Caki2 (cell line): ENCODE measurements at places on chromosomes 7 and 10. TPM values are rescaled to one million over a fixed set of nuclear protein-coding genes. Genes with fewer than 3 reads are reported as not detected.
A peak's percentile ranks its signal among the peaks of the same experiment; 100 is the strongest.

FAM180A gene
- 0.84 TPM in 1 of 2 replicates, not detected in the other for total RNA-seq

ELN gene
- 0.27 TPM in 1 of 2 replicates, not detected in the other for total RNA-seq

ADRA2A gene
- not detected in 2 replicates for total RNA-seq

STAMBPL1 gene
- total RNA-seq = 15.6 and 62.4 TPM in 2 replicates

PALD1 gene
- total RNA-seq = 1.3 and 1.6 TPM in 2 replicates

EBLN1 gene
- total RNA-seq = not detected in 2 replicates

ZNF365 gene
- total RNA-seq = 3.4 and 10.1 TPM in 2 replicates

SP8 gene
- total RNA-seq = 1.1 and 1.4 TPM in 2 replicates

PDK4 gene
- total RNA-seq = 0.41 and 1.9 TPM in 2 replicates

CLEC5A gene
- total RNA-seq = not detected in 2 replicates

DNA sequence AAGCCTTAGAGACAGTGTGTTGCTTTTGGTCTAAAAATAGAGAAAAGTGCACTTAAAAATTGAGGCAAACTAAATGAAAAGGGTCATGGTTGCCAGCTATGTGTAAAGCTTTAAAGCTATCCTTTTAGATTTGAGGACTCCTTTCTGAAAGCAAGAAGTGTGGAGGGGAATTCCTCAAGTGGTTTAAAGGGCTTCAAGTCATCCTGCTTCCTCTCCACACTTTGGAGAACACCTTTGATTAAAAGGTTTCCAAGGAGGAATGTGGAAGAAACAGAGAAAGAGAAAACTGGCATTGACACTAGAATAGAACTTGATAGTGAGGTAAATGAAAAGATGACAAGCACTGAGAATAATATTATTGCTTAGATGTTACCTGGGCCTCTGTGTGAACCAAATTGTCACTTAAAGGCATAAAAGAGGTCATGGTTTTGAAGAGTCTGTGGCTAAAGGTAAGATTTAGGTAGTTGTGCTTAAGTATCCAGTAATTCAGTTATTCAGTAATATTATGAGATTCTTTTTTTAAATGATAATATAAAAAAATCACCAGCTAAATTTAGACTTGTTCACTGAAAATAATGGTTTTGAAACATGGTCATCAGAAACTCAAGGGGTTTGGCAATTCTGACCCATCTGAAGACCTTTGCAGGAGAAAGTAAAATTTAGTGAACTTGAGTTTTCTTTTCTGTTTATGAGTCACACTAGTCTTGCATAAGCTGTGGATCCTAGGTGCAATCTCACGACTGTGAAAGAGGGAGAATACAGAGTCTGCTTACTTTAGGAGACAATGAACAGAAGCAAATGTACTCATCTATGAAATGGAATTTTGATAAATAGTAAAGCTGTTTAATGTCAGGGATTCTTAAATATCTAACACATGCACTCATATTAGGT, 466.0 kb downstream of the KIF20B start:
- DNase-seq = no peak

- DNase-seq = no peak
Measured at GRCh38 chr7:138750901-138751464, 46.8 kb upstream of the TMEM213 start.

- no peak for DNase-seq
Measured at GRCh38 chr10:7407368-7408290, 3.2 kb downstream of the SFMBT2 start.

DNA sequence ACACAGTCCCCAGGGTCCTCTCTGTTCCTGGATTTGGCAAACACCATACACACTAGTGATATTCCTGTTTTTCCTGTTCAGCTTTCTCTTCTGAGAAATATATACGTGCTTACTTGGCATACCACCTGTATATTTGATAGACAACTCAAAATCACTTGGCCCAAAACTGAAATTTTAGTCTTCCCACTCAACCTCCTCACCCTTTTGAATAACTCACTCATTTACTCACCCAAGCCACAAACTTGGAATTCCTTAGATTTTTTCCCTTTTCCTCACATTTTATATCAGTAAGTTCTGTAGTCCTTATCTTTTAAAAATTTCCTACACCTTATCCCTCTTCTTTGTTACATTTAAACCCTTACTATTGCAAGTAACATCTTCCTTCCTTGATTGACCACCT, 143.4 kb downstream of the PPP1R3A start:
- DNase-seq = no peak

GRCh38 chr10:116809483-116810119, 39.7 kb upstream of the ENO4 start:
- no peak for DNase-seq

DNA sequence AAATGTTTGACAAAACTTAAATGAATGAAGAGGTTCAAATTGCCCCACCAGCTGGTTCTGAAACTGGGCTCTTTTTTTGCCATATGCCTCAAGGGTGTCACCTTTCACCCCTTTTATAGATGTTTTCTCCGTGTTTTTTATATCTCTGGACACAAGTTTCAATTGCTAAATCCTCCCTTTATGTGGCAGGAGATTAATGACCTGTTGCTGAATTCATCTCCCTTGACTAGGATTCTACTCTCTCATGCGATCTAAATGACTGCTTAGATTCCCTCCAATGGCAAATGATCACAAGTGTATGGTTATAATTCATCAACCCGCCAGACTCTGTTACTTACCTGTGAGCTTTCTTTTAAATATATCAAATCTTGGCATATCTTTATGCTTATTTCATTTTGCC, 677.0 kb upstream of the POT1 start:
- no peak for DNase-seq

- DNase-seq = peak; percentile 81
Measured at GRCh38 chr10:59177031-59177797, 771 bp downstream of the PHYHIPL start.

DNA sequence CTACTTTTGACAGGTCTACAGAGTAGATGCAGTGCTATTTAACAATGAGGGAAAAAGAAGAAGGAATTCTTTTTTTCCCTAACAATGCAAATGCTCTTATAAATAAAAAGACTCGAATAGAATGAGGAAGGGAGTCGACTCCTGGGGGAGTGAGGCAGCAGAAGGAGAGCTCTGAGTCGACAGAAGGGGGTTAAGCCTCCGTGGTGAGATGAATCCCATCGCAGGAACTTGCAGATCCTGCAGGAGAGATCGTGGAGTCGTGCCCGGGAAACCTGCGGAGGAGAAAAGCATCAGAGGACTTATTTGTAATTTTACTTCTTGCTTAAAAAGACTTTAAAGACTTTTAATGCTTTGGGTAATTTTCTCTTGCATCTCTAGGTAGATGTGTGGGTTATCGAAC, 17.4 kb downstream of the ITIH2 start:
- no peak for DNase-seq

DNA sequence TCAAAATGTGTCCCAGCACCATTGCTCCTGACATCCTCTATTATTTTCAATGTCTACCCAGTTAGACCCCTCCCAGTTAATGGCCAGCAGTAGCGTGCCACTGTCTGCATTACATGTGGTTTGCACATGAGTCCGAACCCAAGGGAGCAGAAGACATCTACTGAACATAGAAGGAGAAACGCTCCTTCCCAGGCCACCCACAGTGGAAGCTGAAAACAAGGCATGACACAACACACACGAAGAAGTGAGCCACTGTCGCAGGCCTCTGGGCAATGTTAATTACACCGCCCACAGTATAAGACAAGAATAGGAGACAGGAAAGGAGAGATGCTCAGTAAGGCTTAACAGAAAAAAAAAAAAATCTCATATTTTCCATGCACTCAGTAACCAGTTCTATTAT, 50.5 kb downstream of the MKX start:
- no peak for DNase-seq

GRCh38 chr10:34139559-34139958, 675.5 kb downstream of the PARD3 start:
- peak; percentile 79 for DNase-seq

DNA sequence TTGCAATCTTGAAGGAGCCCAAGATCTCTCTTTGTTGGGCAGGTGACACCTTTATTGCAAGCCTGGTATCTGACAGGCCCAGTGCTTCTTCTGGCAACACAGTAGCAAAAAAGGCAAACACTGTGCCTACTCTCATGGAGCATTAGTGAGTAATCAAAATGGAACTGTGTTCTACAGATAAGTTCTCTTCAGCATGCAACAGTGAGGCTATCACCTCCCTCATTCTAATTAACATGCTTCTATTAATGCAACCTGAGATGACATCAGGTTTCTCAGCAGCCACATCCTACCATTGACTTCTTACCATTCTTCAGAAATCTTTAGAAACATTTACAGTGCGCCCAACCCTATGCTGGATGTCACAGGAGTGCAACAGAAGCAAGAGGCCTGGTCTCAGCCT, 77.9 kb upstream of the KCNMA1 start:
- DNase-seq = no peak

DNA sequence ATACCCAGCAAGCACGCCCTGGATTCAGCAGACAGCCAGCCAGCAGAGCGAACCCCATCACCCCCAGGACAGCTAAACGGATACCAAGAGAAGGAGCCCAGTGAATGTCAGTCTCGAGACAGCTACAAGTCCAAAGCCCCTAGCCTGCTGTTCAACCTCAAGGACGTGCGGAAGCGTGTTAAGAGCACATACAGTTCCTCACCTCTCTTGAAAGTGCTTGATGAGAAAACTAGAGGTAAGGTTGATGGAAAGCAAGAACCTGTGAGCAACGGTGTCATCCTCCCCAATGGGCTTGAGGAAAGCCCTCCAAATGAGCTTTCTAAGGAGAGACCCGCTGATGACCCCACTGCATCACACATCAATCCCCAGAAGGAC, 24.9 kb downstream of the C10orf71 start:
- DNase-seq = no peak

- peak; percentile 45 for DNase-seq
Measured at GRCh38 chr7:156892081-156892800, 742 bp downstream of the LMBR1 start.

- no peak for DNase-seq
Measured at GRCh38 chr7:7705318-7705717, 13.1 kb downstream of the RPA3 start.

DNA sequence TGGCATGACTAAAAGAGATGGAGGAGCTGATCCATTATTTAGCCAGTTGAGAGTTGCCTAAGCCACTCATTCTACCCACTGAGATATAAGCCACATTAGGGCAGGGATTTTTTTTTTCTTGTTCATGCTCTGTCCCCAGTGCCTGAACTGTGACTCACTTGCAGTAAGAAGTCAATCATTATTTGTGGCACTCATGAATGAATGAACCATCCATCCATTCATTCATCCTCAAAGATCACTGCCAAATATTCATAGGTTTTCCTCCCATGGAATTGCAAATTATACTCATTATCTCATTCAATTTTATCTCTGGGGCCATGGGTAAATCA, 22.8 kb upstream of the ARID5B start:
- DNase-seq = peak; percentile 4

GRCh38 chr10:9296190-9296589, 1241.7 kb downstream of the GATA3 start:
- DNase-seq = no peak

DNA sequence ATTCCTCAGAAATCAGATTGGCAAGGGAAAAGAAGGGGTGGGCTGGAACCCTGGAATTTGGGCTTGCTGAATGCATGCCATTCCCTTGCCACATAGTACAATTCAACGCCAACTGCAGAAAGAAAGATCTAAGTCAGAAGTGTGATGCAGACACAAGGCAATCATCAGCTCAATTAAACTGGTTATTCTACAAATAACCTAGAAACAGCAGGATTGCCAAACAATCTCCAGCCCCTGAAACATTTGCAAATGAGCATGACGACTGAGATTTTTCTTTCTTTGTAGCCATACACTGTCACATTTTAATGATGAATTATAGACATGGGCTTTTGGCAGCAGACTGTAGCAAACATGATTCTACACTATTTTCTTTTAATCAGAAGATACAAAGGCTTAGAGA, 16.5 kb upstream of the CREB5 start:
- DNase-seq = no peak

GRCh38 chr7:151868396-151869108, 8.4 kb downstream of the PRKAG2 start:
- DNase-seq = no peak

GRCh38 chr7:6384327-6384726, 63.4 kb downstream of the DAGLB start:
- DNase-seq = no peak

DNA sequence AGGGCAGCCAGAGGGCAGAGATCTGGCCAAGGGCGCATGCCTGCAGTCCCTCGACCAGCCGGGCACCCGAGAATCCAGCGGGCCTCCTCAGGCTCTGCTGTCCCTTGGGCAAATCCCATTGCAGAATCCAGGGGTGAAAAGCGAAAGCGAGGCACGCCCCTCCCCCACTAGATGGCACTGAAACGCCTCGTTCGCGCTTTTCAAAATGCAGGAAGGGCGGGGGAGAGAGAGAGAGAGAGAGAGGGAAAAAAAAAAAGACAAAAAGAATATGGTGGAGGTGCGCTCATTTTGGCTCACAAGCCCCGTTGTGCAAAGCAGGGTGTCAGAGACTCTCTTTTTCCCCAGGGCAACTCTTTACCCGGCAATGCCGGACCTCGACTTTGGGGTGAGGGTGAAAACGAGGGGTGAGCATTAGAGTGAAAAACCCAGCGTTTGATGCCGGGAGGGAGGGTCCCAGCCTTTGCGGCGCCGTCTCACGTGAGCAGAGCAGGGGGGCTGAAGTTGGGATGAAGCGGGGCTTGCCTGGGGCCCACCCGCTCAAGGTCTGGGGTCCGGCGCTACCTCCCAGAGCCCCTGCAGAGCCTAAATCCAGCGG, 2.5 kb upstream of the TMEM178B start:
- DNase-seq = peak; percentile 86
